Ovary (tissue), 10 donors: ENCODE measurements at places on chromosomes 12 and 14. TPM values are rescaled to one million over a fixed set of nuclear protein-coding genes. Genes with fewer than 3 reads are reported as not detected.

The RNASE8 gene
- not detected for total RNA-seq

DNA sequence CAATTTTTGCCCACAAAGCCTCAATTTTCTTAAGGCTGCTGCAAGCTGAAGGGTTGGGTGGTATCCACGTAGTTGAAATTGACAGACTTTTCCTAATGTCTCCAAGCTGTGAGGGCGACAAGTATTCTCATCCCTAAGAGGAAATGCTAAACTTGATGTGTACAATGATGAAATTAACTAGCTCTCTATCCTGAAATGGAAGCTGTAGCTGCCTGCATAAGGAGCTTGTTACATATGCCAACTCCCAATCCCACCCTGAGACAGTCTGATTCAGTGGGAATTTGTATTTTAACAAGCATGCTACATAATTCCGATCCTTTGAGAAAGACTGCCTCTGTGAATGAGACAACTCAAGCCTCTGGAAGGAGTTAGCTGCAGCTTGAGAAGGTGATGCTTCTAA is 45.7 kb upstream of the MDM1 start:
- no peaks in the 10 kb centered on the region for H3K36me3 ChIP-seq
- H3K4me1 ChIP-seq, result no peaks in the 10 kb centered on the region
- H3K4me3 ChIP-seq, result no peak overlapping the region
- no peak for DNase-seq
- H3K27me3 ChIP-seq, result no peaks in the 10 kb centered on the region

The P2RX7 gene
- 9.3 TPM for total RNA-seq

The NCOR2 gene
- 270 TPM for total RNA-seq

GRCh38 chr12:105245291-105245690 is 9.3 kb upstream of the APPL2 start:
- H3K27me3 ChIP-seq, result no peaks in the 10 kb centered on the region
- no peaks in the 10 kb centered on the region for H3K4me1 ChIP-seq
- no peak for DNase-seq
- no peak overlapping the region for H3K27ac ChIP-seq

The MYO1H gene
- total RNA-seq, result not detected

The SVOP gene
- not detected for total RNA-seq

The ZFHX2 gene
- total RNA-seq, result 2.3 TPM

DNA sequence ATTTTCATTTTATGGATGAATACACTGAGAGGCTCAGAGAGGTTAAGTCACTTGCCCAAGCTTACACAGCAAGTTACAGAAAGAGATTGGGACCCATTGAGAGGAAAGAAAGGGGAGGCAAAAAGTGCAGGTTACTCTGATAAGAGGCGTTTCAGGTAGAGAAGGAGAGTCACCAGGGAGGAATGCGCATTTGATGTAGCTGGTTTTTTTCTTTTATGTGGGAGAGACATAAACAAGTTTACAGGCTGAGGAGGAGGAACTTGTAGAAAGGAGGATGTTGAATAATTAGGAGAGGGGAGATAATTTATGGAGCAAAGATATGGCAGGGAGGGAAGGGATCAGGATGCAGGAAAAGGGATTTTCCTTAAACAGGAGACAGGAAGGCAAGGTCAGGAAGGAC is 297.0 kb downstream of the PCNX1 start:
- no peaks in the 10 kb centered on the region for H3K4me1 ChIP-seq
- H3K27ac ChIP-seq, result no peak overlapping the region
- H3K27me3 ChIP-seq, result no peaks in the 10 kb centered on the region
- no peaks in the 10 kb centered on the region for H3K36me3 ChIP-seq

DNA sequence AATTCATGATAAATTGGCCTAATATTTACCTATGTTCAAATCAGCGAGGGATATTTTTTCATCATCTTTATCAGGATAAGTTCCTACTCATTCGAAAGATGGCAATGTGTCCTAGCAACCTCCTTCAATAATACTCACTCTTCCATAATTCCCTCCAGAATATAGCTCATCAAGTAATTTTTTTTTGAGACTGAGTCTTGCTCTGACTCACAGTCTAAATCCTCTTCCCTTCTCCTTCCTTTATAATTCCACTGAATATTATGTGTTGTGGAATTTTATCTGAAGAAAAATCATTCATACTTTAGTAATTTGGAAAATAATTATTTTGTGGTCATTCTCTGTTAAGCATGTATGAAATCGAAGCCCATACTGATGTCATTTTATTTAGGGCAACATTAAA is 663.8 kb downstream of the FLRT2 start:
- DNase-seq, result no peak
- H3K36me3 ChIP-seq, result no peaks in the 10 kb centered on the region
- H3K27ac ChIP-seq, result no peak overlapping the region
- no peak overlapping the region for H3K4me3 ChIP-seq
- H3K27me3 ChIP-seq, result no peaks in the 10 kb centered on the region

- DNase-seq, result no peak
- no peak overlapping the region for H3K27ac ChIP-seq
- H3K27me3 ChIP-seq, result no peaks in the 10 kb centered on the region
- no peak overlapping the region for H3K4me3 ChIP-seq
Measured at GRCh38 chr14:105499256-105500035, 8.4 kb downstream of the TEDC1 start.

DNA sequence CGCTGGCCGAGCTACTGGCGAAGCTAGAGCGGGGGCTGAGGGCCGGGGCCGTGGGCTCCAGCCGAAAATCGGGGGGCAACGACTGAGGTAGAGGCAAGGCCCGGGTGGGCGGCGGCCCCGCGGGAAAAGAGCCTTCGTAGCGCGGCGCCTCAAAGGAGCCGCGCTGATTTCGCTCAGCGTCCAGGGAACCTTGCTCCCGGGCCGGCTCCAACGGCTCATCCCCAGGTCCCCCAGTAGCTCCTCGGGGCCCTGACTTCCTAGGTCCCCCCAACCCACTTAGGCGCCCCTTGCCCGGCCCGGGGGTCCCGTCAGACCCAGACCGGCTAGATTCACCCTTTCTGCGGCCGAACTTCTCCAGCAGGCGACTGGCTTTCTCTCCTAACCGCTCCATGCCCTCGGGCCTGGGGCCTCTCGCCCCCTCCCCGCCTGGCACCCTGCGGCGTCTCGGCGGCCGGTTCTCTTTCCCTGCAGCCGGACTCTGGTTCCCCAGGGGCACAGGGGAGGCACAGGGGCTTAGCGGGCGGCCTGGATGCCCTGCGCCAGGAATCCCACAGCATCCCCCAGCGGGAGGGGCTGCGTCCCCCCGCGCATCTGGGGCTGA is 375 bp downstream of the AJUBA start:
- peak overlapping the region; percentile 75 for H3K4me3 ChIP-seq
- no peaks in the 10 kb centered on the region for H3K36me3 ChIP-seq
- H3K27me3 ChIP-seq, result no peaks in the 10 kb centered on the region
- H3K27ac ChIP-seq, result peak overlapping the region; percentile 74
- peaks cover 12% of the 10 kb centered on the region for H3K4me1 ChIP-seq

GRCh38 chr12:32072102-32072501 is 34.5 kb upstream of the BICD1 start:
- no peak overlapping the region for H3K27ac ChIP-seq
- H3K4me3 ChIP-seq, result no peak overlapping the region
- no peaks in the 10 kb centered on the region for H3K27me3 ChIP-seq
- no peak for DNase-seq
- H3K36me3 ChIP-seq, result no peaks in the 10 kb centered on the region

- H3K27ac ChIP-seq, result no peak overlapping the region
- no peak for DNase-seq
- no peak overlapping the region for H3K4me3 ChIP-seq
- H3K27me3 ChIP-seq, result no peaks in the 10 kb centered on the region
- H3K36me3 ChIP-seq, result no peaks in the 10 kb centered on the region
- H3K4me1 ChIP-seq, result no peaks in the 10 kb centered on the region
Measured at GRCh38 chr12:101838628-101839323, 8.0 kb upstream of the GNPTAB start.
